Activated CD4-positive, alpha-beta memory T cell treated with anti-CD3 and anti-CD28 coated beads, Interleukin-2, amount 10 ng/mL, durations not matched to agents 7 days and 5 days (primary cell): ENCODE measurements at places on chromosomes 3 and 15. TPM values are rescaled to one million over a fixed set of nuclear protein-coding genes. Genes with fewer than 3 reads are reported as not detected.

DNA sequence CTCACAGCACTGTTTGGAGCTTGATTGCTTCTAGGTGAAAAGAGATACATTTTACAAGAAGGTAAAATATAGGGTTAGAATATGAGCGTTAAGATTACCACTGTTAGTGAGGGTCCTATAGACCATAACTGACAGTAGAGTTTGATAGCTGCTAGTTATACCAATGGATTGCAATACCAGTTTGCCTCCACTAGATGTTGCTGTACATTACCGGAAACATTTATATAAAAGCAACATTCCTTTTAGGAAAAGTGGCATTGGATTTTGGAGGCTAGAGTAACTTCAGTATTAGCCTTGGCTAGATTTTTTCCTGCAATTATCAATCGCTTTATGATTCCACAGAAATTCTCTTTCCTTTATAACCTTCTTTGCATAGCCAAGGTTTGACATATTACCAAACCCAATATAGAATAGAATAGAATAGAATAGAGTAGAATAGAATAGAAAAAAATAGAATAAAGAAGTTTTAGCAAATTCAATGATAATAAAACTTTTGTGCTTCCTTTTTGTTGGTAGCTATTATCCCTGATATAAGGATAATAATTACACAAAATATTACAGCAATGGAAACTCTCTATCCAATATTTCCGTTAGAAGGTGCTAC, 1093.6 kb upstream of the ALCAM start:
- DNase-seq = no peak

GRCh38 chr15:94670438-94671034, 439.2 kb downstream of the MCTP2 start:
- DNase-seq = no peak

- DNase-seq = peak; percentile 50
Observed at GRCh38 chr15:41603941-41604911, 45.2 kb downstream of the TYRO3 start.

PDCD10 gene
- total RNA-seq = 71.9 TPM
